Activated CD8-positive, alpha-beta memory T cell treated with anti-CD3 and anti-CD28 coated beads for 24 hours (primary cell): ENCODE measurements at places on chromosomes 5 and 9.
A peak's percentile ranks its signal among the peaks of the same experiment; 100 is the strongest.

DNA sequence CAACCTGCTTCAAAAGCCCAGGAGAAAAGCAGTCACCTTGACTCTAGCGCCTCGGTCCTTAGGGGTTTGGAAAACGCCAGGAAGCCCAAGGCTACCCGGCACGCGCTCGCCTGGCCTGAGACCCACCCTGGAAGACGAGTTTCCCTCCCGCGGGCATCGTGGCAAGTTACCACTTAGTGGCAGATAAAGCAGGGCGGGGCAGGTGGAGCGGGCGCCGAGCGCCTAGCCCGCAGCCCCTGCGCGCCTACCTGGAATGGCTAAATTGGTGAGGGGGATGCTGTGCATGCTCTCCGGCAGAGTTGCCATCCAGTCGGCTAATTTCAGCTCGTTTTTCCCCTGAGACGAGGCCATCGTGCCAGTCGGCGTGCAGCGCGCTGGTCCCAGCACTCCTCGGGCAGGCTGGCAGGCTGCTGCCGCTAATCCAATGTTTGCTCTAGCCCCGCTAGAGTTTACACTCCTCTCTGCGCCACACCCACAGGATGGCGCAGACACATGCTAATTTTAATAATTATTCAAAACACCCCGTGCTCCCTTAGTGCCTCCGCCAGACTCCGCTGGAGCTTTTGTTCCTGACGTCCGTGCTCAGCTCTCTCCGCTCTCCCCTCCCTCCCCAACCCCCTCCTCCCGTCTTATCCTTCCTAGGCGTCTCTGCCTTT, at the start of gene PLCXD3:
Gene PLCXD3, minus strand, starts transcription at position 426 of the 656 bp plus-strand sequence. Its CDS starts 75 bp downstream, at position 351.
- no peak for DNase-seq

- DNase-seq, result no peak
Measured at GRCh38 chr5:33310451-33310850, 130.3 kb upstream of the TARS1 start.

GRCh38 chr5:172659909-172660628, 19.0 kb downstream of the NEURL1B start:
- no peak for DNase-seq

- DNase-seq, result no peak
Measured at GRCh38 chr9:68825762-68826472, 120.9 kb downstream of the PIP5K1B start.

GRCh38 chr5:60232036-60232795, 338.7 kb upstream of the PDE4D start:
- no peak for DNase-seq

- DNase-seq, result peak; percentile 75
Measured at GRCh38 chr9:88303721-88304451, 84.4 kb upstream of the SPIN1 start.

DNA sequence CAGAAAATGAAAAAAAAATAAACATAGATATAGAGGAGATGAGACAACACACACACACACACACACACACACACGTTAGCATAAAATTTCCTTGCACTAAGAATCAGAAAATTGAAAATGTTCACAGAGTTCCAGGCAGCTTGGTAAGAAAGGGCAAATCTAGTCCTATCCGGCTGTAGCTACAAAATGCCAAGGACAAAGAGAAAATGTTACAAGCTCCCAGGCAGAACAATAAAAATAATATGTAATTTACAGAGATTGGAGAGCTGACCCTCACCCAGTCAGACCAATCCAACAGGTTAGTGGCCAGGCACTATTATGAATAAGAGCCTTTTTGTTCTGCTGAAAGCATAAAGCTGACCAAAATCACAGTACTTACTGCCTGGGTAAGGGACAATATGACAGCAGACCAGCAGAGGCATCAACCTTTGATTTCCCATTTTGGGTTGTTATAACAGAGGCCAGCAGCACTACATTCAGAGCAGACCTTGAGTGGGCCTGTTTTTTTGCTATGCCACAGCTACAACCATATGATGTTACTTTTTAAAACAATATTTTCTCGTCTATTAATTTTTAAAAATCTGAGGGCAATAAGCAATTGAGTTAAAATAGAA, 892.6 kb downstream of the TAF11L14 start:
- DNase-seq, result no peak

- DNase-seq, result no peak
Measured at GRCh38 chr5:34632807-34633422, 23.2 kb upstream of the RAI14 start.

GRCh38 chr9:132381966-132382541, 24.6 kb downstream of the TTF1 start:
- peak; percentile 51 for DNase-seq

GRCh38 chr5:9499498-9499876, 46.4 kb downstream of the SEMA5A start:
- DNase-seq, result no peak
